ENCODE measurements at places on chromosomes 6 and 20.

- DNase-seq, result peak; percentile 18
Measured at GRCh38 chr6:27251112-27251605, 3.7 kb downstream of the PRSS16 start.

DNA sequence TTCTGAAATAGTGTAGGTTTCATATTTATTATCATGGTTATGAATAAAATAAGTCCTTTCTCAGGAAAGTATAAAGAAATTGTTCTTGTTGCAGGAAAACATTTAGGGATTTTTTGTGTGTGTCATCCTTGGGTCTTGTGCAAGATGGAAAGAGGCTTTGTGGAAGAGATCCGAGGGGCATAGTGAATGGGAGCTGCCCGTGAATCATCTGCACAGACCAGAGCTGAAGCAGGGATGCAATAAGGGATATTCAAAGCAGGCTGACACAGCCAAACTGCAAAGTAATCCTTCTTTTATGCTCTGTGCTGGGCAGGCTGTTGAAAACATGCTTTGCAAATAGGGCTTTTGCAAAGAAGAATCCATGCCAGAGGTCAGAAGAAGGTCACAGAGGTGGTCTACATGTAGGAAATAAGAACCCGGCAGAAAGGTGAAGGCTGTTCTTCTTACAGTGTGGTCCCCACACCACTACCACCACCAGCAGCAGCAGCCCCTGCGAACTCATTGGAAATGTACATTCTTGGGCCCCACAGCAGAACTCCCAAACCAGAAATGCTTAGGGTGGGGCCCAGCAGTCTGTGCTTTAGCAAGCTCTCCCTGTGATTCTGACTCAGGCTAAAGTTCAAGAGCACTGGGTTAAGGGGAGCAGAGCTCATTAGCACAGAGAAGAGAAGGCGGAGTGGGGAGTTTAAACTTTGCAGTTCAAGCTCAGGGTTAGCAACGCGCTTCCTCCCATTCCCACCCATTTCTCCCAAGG is 237.6 kb downstream of the QKI start:
- DNase-seq, result no peak

DNA sequence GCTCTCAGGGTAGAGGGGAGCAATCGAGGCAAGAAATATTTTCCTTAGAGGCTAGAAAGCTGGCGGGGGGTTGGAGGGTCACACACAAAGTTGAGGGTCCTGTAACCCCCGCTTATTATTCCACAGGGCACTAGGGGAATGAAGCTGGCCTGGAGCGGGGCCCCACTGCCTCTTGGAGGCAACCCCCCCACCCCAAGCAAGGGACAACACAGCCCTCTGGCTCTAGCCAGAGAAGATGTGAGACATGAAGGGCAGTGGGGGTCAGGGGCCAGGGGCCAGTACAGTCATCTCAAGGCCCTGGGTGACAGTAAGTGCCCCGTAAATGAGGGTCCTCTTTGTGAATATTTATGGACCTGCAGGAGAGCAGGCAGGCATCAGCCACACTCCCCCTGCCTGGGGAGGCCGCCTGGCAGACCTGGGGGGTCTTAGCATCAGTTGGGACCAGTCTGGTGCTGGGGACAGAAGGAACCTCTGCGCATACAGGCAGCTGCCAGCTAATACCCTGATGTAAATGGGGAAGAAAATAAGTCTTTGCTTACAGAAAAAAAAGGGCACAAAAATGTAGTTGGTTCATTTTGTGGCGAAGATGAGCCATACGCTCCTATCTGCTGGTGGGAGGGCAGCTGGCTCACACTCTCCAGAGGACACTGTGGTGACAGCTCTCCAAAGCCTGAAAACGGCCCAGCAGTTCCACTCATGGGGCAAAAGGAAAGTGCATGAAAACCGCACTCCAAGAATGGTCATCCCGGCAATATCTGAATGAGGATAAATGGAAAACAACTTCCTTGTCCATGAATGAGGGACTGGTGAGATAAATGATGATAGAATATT is 21.9 kb downstream of the SPATA2 start:
- no peak for DNase-seq

DNA sequence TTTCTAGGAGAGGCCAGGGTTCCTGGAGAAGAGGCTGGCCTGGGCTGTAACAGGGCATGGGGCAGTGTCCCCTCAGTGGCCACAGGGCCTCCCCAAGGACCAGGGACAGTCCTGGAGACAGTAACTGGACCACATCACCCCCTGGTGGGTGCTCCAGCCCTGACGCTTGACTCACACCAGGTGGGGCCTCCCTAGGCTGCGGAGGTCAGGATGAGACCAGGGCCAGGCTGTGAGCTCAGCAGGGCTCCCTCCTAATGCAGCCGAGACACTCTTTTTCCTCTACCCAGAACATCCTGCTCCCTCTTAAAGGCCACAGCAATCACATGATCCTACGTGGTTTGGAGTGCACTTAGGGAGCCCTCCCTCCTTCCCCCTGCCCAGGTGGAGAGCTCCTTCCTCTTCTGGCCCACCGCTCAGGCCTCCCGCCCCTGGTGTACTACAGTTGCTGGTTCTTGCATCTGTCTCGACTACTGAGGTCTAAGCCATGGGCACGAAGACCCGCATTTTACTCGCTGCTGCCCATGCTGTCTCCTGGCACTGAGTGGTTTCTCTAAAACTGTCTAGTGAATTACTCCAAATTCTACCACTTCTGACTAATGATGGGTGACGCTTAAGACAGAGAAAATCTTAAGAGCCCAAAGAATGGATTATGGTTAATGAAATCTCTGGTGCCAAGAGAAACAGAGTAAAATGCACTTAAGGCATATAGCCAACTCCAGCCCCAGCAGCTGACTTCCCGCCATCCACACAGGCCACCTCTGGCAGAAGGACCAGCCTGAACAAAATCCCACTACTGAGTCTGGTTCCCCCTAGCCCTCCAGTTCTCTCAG is 166.1 kb upstream of the CST7 start:
- no peak for DNase-seq

- no peak for DNase-seq
Measured at GRCh38 chr20:46255440-46256104, 52.7 kb downstream of the CDH22 start.

DNA sequence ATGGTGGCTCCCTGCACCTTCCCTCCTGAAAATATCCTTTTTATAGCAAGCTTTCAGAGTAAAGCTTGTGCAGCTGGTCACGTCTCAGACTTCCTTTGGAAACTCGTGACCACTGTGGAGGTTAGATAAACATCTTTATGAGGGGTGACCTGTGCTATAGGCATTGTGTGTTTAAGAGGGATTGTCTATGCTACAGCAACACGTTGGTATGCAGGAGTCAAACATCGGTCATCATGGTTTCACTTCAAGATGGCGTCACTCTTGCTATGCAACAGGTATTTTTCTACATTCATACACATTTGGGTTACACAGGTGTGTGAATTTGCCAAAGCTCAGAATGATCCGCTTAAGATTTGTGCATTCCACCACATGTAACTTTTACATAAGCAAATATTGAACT is 14.6 kb upstream of the BLCAP start:
- DNase-seq, result no peak

Data from esophagus squamous epithelium (tissue), 5 donors.